ENCODE measurements at places on chromosomes 3 and 15.

DNA sequence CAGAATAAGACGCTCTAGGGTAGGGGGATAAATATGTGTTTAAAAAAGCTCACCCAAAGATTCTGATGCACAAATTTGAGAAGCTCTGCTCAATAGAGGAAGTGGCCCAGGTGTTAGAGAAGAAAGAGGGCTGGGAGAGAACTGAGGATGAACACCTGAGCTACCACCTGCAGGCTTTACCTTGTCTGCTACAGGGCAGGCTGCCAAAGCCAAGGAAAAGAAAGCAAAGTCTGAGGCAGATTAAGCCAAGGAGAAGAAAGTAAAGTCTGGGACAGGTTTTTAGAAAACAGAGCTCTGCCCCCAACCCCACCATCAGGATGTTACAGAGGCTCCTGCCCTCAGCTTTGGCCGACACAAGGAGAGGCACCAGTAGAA is 92.9 kb downstream of the THRB start:
- DNase-seq: no peak
- no peak overlapping the region for H3K4me3 ChIP-seq
- H3K27ac ChIP-seq: no peak overlapping the region
- H3K36me3 ChIP-seq: no peaks in the 10 kb centered on the region

- H3K27me3 ChIP-seq: peaks cover 9% of the 10 kb centered on the region
- H3K4me3 ChIP-seq: no peak overlapping the region
- H3K27ac ChIP-seq: no peak overlapping the region
- H3K36me3 ChIP-seq: peaks cover 42% of the 10 kb centered on the region
- no peak for DNase-seq
Measured at GRCh38 chr15:80953001-80953952, 36.3 kb downstream of the MESD start.

GRCh38 chr3:32946973-32947788 is 4.3 kb upstream of the CCR4 start:
- H3K4me3 ChIP-seq: no peak overlapping the region
- H3K27me3 ChIP-seq: peaks cover 6% of the 10 kb centered on the region
- H3K36me3 ChIP-seq: no peaks in the 10 kb centered on the region
- no peak overlapping the region for H3K27ac ChIP-seq

DNA sequence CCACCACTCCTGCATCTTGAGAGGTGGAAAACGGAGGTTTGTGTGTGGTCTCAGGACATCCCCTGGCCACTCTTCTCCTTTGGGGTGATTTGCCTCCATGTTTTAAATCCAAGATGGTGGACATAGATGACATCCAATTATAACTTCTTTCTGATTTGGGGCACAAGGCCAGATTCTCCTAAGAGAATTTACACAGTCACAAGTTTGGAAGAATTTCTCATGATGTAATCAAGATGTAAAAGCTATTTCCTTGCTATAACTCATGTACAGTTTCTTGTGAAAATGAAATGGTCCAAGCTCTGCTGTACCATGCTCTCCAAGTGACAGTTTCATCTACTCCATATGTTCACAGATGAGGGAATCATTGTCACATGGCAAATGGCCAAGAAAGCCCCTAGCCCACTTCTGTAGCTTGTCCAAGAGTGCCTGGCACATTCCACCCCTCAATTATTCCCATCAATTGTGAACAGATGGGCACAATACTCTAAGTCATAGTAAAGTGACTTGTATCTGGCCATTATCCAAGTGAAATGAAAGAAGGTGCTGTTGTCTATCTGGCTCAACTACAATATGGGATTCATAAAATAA is 134.6 kb upstream of the ROPN1 start:
- H3K27ac ChIP-seq: no peak overlapping the region
- H3K27me3 ChIP-seq: peaks cover 8% of the 10 kb centered on the region
- peaks cover 6% of the 10 kb centered on the region for H3K4me1 ChIP-seq

DNA sequence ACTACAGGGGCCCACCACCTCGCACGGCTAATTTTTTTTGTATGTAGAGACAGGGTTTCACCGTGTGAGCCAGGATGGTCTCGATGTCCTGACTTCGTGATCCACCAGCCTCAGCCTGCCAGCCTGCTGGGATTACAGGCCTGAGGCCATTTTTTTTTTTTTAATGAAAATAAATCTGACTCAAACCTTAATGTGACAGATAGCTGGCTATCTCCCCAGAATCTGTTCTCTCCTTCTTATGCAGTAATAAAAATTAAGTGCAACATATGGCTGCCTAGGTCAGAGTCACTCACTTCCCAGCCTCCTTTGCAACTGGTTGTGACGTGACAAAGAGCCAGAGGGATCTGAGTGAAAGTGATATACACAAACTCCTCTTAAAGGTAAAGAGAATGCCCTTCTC is 53.0 kb downstream of the ZNF148 start:
- no peak overlapping the region for H3K4me3 ChIP-seq
- H3K4me1 ChIP-seq: peaks cover 57% of the 10 kb centered on the region
- H3K27ac ChIP-seq: peak overlapping the region; percentile 50
- DNase-seq: peak; percentile 55
- H3K36me3 ChIP-seq: peaks cover 19% of the 10 kb centered on the region

GRCh38 chr3:89340408-89340807 is 233.0 kb downstream of the EPHA3 start:
- H3K27ac ChIP-seq: no peak overlapping the region
- no peak overlapping the region for H3K4me3 ChIP-seq
- DNase-seq: no peak
- H3K4me1 ChIP-seq: no peaks in the 10 kb centered on the region
- no peaks in the 10 kb centered on the region for H3K27me3 ChIP-seq
- H3K36me3 ChIP-seq: no peaks in the 10 kb centered on the region

GRCh38 chr3:113213896-113214587 is 2.7 kb downstream of the BOC start:
- peaks cover 47% of the 10 kb centered on the region for H3K4me1 ChIP-seq
- peaks cover 9% of the 10 kb centered on the region for H3K36me3 ChIP-seq
- H3K4me3 ChIP-seq: peak overlapping the region; percentile 91
- DNase-seq: no peak

DNA sequence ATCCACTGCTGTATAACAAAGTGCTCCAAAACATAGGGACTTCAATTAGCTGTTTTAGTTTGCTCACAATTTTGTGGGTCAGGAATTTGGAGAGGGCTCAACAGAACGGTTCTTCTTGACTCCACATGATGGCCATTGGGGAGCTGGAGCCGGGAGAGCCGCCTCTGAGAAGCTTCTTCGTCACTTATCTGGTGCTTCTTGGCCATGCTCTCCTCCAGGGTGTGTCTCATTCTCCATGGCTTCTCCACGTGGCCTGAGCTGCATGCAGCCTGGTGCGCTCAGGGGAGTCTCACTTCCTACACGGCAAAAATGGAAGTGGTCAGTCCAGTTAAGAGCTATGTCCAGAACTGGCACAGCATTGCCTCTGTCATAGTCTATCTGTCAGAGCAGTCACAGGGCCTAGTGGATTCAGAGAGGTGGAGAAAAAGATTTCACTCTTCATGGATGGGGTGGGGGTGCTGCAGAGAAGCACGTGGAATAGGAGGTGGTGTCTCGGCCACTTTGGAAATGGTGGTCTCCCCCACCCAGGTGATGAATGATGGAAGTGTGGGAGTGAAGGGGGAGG is 26.3 kb upstream of the PRR23E start:
- H3K36me3 ChIP-seq: no peaks in the 10 kb centered on the region
- no peak for DNase-seq
- no peak overlapping the region for H3K27ac ChIP-seq
- H3K4me1 ChIP-seq: peaks cover 16% of the 10 kb centered on the region

GRCh38 chr15:50758712-50759205 is 6.7 kb downstream of the SPPL2A start:
- H3K4me1 ChIP-seq: peaks cover 53% of the 10 kb centered on the region
- H3K4me3 ChIP-seq: no peak overlapping the region
- H3K27me3 ChIP-seq: no peaks in the 10 kb centered on the region
- no peak for DNase-seq
- H3K27ac ChIP-seq: no peak overlapping the region

DNA sequence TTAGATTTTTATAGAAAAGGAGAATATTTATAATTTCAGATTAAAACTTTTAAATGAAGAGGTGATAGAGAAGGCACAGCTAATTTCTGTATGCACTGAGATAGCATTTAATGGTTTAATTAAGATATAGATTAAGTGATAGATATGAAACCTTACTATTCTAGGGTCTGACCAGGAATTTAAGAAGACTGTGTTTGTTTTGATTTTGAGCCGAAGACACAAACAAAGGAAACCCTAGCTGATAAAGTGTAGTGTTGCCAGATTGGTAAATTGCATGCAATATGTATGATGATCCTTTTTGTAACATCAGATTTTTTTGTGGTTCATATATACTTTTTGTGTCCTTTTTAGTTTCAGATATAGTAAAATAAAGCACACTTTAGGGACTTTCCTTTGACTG is 141.8 kb downstream of the ZPLD1 start:
- no peak overlapping the region for H3K27ac ChIP-seq
- no peak overlapping the region for H3K4me3 ChIP-seq
- H3K36me3 ChIP-seq: no peaks in the 10 kb centered on the region
- no peak for DNase-seq
- no peaks in the 10 kb centered on the region for H3K4me1 ChIP-seq

GRCh38 chr15:77778802-77779201 is 146.1 kb upstream of the LINGO1 start:
- no peaks in the 10 kb centered on the region for H3K36me3 ChIP-seq
- no peak for DNase-seq
- H3K27me3 ChIP-seq: peaks cover 30% of the 10 kb centered on the region

DNA sequence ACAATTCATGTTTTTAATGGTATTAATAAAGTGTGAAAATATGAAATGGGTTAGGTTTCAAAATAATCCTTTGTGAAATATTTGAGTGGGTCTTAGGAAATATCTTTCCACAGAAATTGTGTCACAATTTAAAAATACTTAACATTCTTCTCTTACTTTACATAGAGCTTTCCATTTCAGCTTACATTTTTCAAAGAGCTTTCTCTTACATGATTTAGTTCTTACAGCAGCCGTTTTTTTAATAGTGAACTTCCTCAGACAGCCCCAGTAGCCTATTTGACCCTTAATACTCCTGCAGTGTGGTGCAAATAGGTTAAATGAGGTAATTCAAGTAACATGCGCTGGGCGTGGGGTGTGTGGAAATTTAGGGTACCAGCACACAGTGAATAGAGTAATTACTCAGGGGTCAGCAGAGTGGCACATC is 21.8 kb downstream of the P2RY12 start:
- no peak overlapping the region for H3K27ac ChIP-seq
- H3K4me1 ChIP-seq: no peaks in the 10 kb centered on the region
- no peak for DNase-seq
- H3K4me3 ChIP-seq: no peak overlapping the region

DNA sequence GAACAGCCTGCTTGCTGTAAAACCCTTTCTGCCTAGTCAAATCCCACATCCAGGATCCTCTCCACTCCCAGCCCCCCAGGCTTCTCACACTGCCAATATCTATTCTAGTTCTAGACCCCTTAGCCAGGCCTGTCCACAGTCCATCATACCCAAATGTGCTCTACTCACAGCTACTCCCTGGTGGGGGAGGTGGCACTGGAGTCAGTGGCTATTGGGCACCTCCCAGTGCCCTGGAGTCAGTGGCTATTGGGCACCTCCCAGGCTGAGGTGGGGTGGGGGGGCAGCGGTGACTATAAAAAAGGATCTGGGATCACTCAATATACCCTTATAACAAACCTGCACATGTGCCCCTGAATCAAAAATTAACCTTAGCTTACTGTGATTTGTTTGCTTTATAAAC is 773 bp upstream of the DISP2 start:
- no peaks in the 10 kb centered on the region for H3K36me3 ChIP-seq
- no peak overlapping the region for H3K27ac ChIP-seq
- peaks cover 8% of the 10 kb centered on the region for H3K4me1 ChIP-seq
- H3K4me3 ChIP-seq: peak overlapping the region; percentile 83

- no peak overlapping the region for H3K27ac ChIP-seq
- peak overlapping the region; percentile 36 for H3K4me3 ChIP-seq
- DNase-seq: no peak
- H3K27me3 ChIP-seq: peaks cover 52% of the 10 kb centered on the region
- H3K36me3 ChIP-seq: peaks cover 8% of the 10 kb centered on the region
- peaks cover 21% of the 10 kb centered on the region for H3K4me1 ChIP-seq
Measured at GRCh38 chr3:138434875-138435772, 708 bp downstream of the ESYT3 start.

GRCh38 chr3:122795674-122796195 is 866 bp downstream of the SLC49A4 start:
- peak overlapping the region; percentile 95 for H3K4me3 ChIP-seq
- peak overlapping the region; percentile 74 for H3K27ac ChIP-seq
- no peak for DNase-seq
- no peaks in the 10 kb centered on the region for H3K36me3 ChIP-seq

DNA sequence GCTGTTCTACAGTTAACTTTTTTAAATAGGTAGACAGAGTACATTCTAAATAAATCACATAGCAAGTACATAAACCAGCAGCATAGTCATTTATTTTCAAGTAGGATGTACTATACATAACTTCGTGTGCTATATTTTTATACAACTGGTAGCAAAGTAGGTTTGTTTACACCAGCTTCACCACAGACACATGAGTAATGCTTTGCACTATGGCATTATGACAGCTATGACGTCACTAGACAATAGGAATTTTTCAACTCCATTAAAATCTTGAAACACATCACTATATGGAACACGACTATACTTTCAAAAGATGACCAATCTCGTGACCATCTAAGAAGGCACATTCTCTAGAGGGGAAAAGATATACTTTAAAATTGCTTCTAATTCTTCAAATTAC is 3.5 kb downstream of the TEX55 start:
- H3K36me3 ChIP-seq: peaks cover 17% of the 10 kb centered on the region
- peak overlapping the region; percentile 52 for H3K4me3 ChIP-seq
- H3K27ac ChIP-seq: peak overlapping the region; percentile 74
- peaks cover under 1% of the 10 kb centered on the region for H3K27me3 ChIP-seq
- H3K4me1 ChIP-seq: peaks cover 28% of the 10 kb centered on the region
- peak; percentile 83 for DNase-seq

DNA sequence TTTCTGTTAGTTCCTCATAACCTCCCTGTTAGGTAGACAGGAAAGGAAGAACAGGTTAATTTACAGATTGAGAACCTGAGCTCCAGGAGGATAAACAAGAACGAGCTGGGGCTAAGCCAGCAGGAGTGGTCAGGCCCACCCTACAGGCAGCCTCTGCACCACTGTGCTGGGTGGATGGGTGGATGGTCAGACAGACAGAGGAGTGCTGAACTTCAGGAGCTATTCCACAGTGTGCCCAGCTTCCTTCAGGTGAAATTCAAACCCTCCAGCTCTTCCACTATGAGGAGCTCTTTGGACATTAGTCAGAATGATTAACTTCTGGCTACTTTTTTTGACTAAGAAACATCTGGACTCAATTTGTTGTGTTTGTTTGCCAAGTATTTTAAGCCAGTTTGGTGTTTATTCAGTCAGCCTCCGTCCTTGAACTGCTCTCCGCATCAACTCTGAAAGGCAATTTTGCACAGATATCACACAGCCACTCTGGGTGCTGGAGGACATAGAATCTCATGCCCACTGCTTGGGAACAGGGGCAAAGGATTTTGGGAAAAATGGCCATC is 361.9 kb downstream of the CLSTN2 start:
- H3K27me3 ChIP-seq: no peaks in the 10 kb centered on the region
- no peak overlapping the region for H3K27ac ChIP-seq
- no peak for DNase-seq
- no peak overlapping the region for H3K4me3 ChIP-seq
- peaks cover 4% of the 10 kb centered on the region for H3K36me3 ChIP-seq
